ENCODE measurements at places on chromosomes 11 and 22. TPM values are rescaled to one million over a fixed set of nuclear protein-coding genes. Genes with fewer than 3 reads are reported as not detected.
A peak's percentile ranks its signal among the peaks of the same experiment; 100 is the strongest.

- no peaks in the 10 kb centered on the region for H3K36me3 ChIP-seq
- H3K4me1 ChIP-seq, result no peaks in the 10 kb centered on the region
- no peak for DNase-seq
- no peak overlapping the region for H3K27ac ChIP-seq
- H3K4me3 ChIP-seq, result no peak overlapping the region
These were observed 16.5 kb downstream of the GLB1L3 start for GRCh38 chr11:134292661-134293060.

GRCh38 chr11:130261571-130261970, 53.1 kb downstream of the ZBTB44 start:
- H3K36me3 ChIP-seq, result peaks cover 18% of the 10 kb centered on the region
- no peaks in the 10 kb centered on the region for H3K4me1 ChIP-seq
- no peak for DNase-seq
- H3K4me3 ChIP-seq, result no peak overlapping the region
- H3K27me3 ChIP-seq, result peaks cover 2% of the 10 kb centered on the region

Gene FOLR2
- total RNA-seq, result not detected

Gene MUC5AC
- total RNA-seq, result not detected

DNA sequence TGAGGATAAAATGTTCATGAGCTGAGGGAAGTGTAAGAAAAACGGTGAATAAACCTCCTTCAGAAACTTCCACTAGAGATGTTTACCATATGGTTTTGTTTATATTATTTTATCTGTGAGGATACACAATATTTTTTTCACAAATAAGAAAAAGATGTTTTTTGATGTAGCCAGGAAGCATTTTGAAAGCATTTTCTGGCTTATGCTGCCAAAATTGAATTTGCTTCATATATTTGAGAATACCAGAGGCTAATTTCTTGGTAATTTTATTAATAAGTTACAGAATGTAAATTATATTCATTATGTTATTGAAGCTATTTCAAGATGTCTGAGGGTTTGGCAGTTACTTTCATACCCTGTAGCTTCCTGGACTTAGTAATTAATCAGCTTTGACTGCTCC, 686.6 kb downstream of the LUZP2 start:
- no peaks in the 10 kb centered on the region for H3K36me3 ChIP-seq
- H3K4me1 ChIP-seq, result no peaks in the 10 kb centered on the region
- no peak for DNase-seq
- no peaks in the 10 kb centered on the region for H3K27me3 ChIP-seq

- H3K4me1 ChIP-seq, result peaks cover under 1% of the 10 kb centered on the region
- no peak overlapping the region for H3K4me3 ChIP-seq
- no peaks in the 10 kb centered on the region for H3K36me3 ChIP-seq
- no peak for DNase-seq
- H3K27ac ChIP-seq, result no peak overlapping the region
- peaks cover 7% of the 10 kb centered on the region for H3K27me3 ChIP-seq
These were observed 12.1 kb downstream of the MACROD1 start for GRCh38 chr11:64153812-64154211.

DNA sequence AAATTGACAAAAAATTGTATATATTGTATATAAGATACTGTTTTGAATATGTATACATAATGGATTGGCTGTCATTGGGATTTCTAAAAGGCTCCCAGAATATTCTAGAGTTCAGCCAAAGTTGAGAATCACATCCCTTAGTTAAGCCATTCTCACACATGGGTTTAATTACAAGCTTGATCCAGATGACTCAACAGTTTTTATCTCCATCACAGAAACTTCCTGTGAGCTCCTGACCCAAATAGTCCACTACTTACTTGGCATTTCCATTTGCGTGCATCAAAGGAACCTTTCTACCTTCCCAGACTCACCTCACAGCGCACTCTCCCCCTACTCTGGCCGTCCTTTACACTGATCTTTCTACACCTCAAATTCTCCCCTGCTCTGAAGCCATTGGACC, 184.8 kb upstream of the ARHGAP20 start:
- peaks cover 8% of the 10 kb centered on the region for H3K27me3 ChIP-seq
- DNase-seq, result peak; percentile 73
- no peaks in the 10 kb centered on the region for H3K36me3 ChIP-seq
- peak overlapping the region; percentile 16 for H3K27ac ChIP-seq

- no peak for DNase-seq
- H3K36me3 ChIP-seq, result no peaks in the 10 kb centered on the region
- peaks cover 64% of the 10 kb centered on the region for H3K4me1 ChIP-seq
- peaks cover 6% of the 10 kb centered on the region for H3K27me3 ChIP-seq
- H3K27ac ChIP-seq, result peak overlapping the region; percentile 70
These were observed 910 bp downstream of the CLTCL1 start for GRCh38 chr22:19290400-19291217.

GRCh38 chr11:41461057-41461681, 1.7 kb upstream of the LRRC4C start:
- H3K4me1 ChIP-seq, result no peaks in the 10 kb centered on the region
- H3K27ac ChIP-seq, result no peak overlapping the region
- H3K27me3 ChIP-seq, result peaks cover 3% of the 10 kb centered on the region
- H3K36me3 ChIP-seq, result no peaks in the 10 kb centered on the region
- no peak for DNase-seq
